ENCODE measurements at places on chromosomes 4 and X.

GRCh38 chr4:156581282-156582063 is 390.1 kb downstream of the PDGFC start:
- no peak for DNase-seq

- no peak for DNase-seq
These were observed 81.9 kb downstream of the FAM114A1 start for GRCh38 chr4:38949411-38950051.

GRCh38 chrX:70208479-70208878 is 26.0 kb upstream of the AWAT1 start:
- DNase-seq = no peak

DNA sequence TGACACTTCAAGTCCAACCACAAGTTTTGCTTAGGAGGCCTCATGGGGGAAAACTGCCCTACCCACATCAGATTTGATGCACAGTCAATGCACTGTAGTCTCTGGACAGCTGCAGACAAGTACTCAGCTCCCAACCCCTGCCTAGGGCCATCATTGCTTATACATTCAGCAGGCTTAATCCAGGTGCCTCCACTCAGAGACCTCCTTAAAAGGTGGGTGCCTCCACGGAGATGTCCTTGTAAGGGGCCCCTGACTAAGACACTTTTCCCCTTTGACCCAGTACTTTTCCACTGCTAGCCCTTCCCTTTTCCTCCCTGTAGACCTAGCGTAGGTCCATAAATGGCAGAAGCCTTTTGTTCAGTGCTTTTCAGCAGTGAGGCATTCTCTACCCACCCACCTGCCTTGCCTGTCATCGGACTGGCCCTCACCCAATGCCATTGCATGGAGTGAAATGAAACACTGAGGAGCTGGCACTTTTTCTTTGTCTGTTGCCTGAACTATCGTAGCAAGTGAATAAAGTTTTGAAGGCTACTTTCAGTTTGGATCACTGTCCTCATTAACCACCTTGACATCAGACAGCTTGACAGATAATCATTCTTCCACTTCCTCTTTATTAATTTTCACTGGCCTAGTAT is 23.8 kb upstream of the PLK4 start:
- no peak for DNase-seq

- no peak for DNase-seq
These were observed 1.1 kb downstream of the PHOX2B start for GRCh38 chr4:41747230-41748055.
